ENCODE measurements at places on chromosomes 7 and 10. TPM values are rescaled to one million over a fixed set of nuclear protein-coding genes. Genes with fewer than 3 reads are reported as not detected.

LIPM gene
- total RNA-seq: not detected

PTPRN2 gene
- 3.1 TPM for total RNA-seq

NEUROD6 gene
- total RNA-seq: not detected

CDH23 gene
- 10.6 TPM for total RNA-seq

DYNC1I1 gene
- 69.1 TPM for total RNA-seq

CCL24 gene
- not detected for total RNA-seq

UNCX gene
- total RNA-seq: not detected

MYO1G gene
- total RNA-seq: 13.8 TPM

LRWD1 gene
- total RNA-seq: 10.9 TPM

SORCS1 gene
- 0.27 TPM for total RNA-seq

LRRC4 gene
- total RNA-seq: 2.2 TPM

EXOC4 gene
- total RNA-seq: 65.3 TPM

ZNF92 gene
- total RNA-seq: 3.1 TPM

PNLIPRP1 gene
- not detected for total RNA-seq

GPR158 gene
- total RNA-seq: not detected

PON1 gene
- total RNA-seq: not detected

EVX1 gene
- not detected for total RNA-seq

SPDYE11 gene
- total RNA-seq: not detected

PSTK gene
- total RNA-seq: 0.95 TPM

HABP2 gene
- not detected for total RNA-seq

GOLGA7B gene
- 0.07 TPM for total RNA-seq

NUTM2B gene
- 5.0 TPM for total RNA-seq

HDAC9 gene
- 64.1 TPM for total RNA-seq

CCDC3 gene
- total RNA-seq: 137 TPM

CNPY4 gene
- 13.7 TPM for total RNA-seq

SPOCK2 gene
- 3.5 TPM for total RNA-seq

RGR gene
- total RNA-seq: not detected

NRCAM gene
- total RNA-seq: 2.4 TPM

LIPK gene
- total RNA-seq: not detected

UCN3 gene
- total RNA-seq: not detected

C10orf143 gene
- total RNA-seq: not detected

MSMB gene
- total RNA-seq: not detected

STEAP4 gene
- total RNA-seq: 127 TPM

BLNK gene
- total RNA-seq: 6.9 TPM

CTBP2 gene
- 80.6 TPM for total RNA-seq

MMP21 gene
- not detected for total RNA-seq

FRMD4A gene
- 55.9 TPM for total RNA-seq

FAM25A gene
- total RNA-seq: not detected

PRKCQ gene
- total RNA-seq: 0.41 TPM

PRKG1 gene
- 145 TPM for total RNA-seq

ZC3HAV1 gene
- total RNA-seq: 47.6 TPM

CPED1 gene
- 126 TPM for total RNA-seq

ASZ1 gene
- total RNA-seq: not detected

PGAM2 gene
- 9.5 TPM for total RNA-seq

INTS1 gene
- total RNA-seq: 59.8 TPM

FAM25C gene
- not detected for total RNA-seq
